H1 (cell line): ENCODE measurements at places on chromosomes 1 and 21. TPM values are rescaled to one million over a fixed set of nuclear protein-coding genes. Genes with fewer than 3 reads are reported as not detected.

SYNC gene
- 0.17 TPM in 1 of 2 replicates, not detected in the other for total RNA-seq

ETV3L gene
- total RNA-seq, result 0.17 and 0.25 TPM in 2 replicates

ETV3 gene
- total RNA-seq, result 23.8 and 26.6 TPM in 2 replicates

FCMR gene
- not detected in 2 replicates for total RNA-seq

LCE2C gene
- not detected in 2 replicates for total RNA-seq

DNA sequence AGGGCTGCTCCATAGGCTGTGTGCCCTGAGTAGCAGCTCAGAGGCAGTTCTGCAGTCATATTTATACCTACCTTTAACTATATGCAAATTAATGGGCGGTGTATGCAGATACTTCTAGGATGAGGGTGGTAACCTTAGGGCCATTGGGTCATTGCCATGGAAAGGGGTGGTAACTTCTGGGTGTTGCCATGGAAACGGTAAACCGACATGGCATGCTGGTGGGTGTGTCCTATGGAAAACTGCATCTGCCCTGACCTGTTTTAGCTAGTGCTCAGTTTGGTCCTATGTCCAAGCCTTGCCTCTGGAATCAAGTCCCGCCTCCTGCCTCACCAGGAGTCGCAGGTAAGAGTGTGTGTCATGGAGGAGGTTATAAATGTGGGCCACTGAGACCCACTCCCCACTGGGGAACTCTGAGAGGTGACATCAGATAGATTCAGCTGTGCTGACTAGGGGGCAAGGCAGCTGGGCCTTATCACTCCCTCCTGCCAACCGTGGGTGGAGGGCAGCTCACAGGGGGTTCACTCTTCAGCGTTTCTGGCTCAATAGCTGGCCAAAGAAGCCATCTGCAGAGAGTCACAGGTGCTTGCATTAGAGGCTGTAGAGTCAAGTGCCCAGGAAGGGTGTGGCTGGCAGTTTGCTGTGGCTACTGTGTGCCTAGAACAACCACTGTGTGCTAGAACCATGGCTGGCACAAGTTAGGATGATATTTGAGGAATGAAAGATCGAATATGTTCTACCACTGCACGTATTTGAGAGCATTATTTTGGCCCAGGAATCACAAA lies 19.0 kb downstream of the BACE2 start:
- H3K27ac ChIP-seq, result no peak overlapping the region
- H3K36me3 ChIP-seq, result no peaks in the 10 kb centered on the region
- no peak for DNase-seq
- no peaks in the 10 kb centered on the region for H3K27me3 ChIP-seq
- H3K4me3 ChIP-seq, result no peak overlapping the region

GRCh38 chr1:94792473-94793295 lies 27.5 kb upstream of the SLC44A3 start:
- DNase-seq, result no peak
- no peaks in the 10 kb centered on the region for H3K4me1 ChIP-seq
- H3K36me3 ChIP-seq, result no peaks in the 10 kb centered on the region

DNA sequence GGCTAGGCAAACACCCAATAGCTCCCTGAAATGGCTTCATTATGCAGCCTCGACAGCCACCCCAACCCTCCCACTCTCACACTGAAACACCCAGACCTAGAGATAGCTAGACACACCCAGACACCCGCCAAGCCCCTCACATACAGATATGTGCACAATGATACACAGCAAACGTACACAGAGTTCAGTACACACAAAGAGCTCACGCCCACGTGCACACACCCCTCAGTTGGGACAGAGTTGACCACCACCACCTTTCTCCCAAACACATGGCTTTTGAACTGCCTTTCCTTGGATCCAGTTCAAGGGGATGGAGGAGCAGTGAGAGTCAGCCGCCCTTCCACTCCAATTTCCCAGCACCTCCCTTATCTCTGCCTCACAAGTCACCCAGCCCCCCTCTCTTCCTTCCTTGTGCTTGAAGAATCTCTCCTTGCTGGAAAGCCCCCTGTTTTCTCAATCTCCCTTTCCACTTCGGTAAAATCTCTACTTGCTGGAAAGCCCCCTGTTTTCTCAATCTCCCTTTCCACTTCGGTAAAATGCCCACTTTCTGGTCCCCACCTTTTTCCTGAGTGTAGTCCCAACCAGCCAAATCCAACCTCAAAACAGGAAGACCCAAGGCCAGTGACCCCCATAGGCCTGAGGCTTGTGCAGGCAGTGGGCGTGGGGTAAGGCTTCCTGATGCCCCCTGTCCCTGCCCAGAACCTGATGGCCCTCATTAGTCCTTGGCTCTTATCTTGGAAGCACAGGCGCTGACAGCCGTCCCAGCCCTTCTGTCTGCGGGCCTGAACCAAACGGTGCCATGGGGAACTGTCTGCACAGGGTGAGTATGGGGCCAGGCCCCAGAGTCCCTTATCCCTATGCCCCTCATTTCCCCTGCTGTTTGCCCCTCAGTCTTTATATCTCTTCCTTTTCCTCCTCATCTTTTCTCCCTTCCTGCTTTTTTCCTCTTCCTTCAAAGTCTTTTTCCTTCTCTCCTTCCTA lies at the start of gene ACKR1:
Gene ACKR1, plus strand, starts transcription at position 715 of the 981 bp plus-strand sequence. Its CDS starts 85 bp downstream, at position 800.
- H3K27ac ChIP-seq, result no peak within 1 kb of the TSS
- H3K4me3 ChIP-seq, result no peak within 1 kb of the TSS
- no peak for DNase-seq
- peaks cover 3% of the 10 kb centered on the region; the same call in 1 of the 2 replicates for H3K4me1 ChIP-seq
- no peaks in the 10 kb centered on the region for H3K36me3 ChIP-seq

DNA sequence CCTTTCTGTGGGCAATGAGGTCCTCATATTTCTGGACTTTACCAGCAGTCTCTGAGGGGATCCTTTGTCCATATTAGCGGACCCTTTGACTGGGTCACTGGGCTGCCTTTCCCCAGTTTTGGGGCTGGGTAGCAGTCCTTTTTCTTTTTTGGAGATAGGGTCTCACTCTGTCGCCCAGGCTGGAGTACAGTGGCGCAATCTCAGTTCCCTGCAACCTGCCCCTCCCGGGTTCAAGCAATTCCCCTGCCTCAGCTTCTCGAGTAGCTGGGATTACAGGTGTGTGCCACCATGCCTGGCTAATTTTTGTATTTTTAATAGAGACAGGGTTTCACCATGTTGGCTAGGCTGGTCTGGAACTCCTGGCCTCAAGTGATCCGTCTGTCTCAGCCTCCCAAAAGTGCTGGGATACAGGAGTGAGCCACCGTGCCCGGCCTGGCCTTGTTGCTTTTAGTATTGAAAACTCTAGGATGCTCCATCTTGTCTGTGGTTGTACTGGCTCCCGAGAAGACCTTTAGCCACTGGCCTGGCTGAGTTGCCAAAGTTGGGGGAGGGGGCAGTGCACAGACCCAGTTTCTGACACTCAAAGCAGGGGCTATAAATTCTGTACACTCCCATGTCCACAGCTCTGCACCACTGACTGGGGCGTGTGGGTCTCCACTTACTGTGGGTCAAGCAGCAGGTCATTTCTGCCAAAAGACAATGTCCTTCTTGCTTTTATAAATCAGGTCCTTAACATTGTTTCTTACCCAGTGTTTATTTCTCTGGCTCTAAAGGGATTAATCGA lies 33.1 kb downstream of the MAN1C1 start:
- no peaks in the 10 kb centered on the region for H3K4me1 ChIP-seq
- no peak for DNase-seq
- no peaks in the 10 kb centered on the region for H3K27me3 ChIP-seq

- no peak overlapping the region for H3K27ac ChIP-seq
- no peaks in the 10 kb centered on the region for H3K36me3 ChIP-seq
- no peak overlapping the region for H3K4me3 ChIP-seq
- H3K27me3 ChIP-seq, result no peaks in the 10 kb centered on the region
Measured at GRCh38 chr21:45228171-45228641, 59.5 kb downstream of the POFUT2 start.

DNA sequence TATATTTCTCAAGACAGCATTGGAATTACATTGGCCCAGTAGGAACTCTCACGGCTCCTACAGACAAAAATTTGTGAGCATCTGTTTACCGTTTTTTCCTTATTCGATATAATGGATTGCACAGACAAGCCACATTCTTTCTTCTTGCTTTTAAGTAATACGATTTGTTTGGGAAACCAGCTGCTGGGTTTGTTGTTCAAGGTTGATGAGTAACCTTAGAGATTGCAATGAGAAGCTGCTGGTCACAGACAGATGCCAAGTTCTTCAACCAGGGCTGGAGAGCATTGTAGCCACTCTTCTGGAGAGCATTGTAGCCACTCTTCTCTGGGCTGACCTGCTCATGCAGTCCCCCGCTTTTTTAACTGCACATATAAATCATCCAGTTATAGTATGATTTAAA lies 1.4 kb upstream of the MIA3 start:
- H3K36me3 ChIP-seq, result no peaks in the 10 kb centered on the region
- H3K27ac ChIP-seq, result no peak overlapping the region
- H3K4me1 ChIP-seq, result no peaks in the 10 kb centered on the region
- H3K4me3 ChIP-seq, result no peak overlapping the region
- no peak for DNase-seq
- no peaks in the 10 kb centered on the region for H3K27me3 ChIP-seq

DNA sequence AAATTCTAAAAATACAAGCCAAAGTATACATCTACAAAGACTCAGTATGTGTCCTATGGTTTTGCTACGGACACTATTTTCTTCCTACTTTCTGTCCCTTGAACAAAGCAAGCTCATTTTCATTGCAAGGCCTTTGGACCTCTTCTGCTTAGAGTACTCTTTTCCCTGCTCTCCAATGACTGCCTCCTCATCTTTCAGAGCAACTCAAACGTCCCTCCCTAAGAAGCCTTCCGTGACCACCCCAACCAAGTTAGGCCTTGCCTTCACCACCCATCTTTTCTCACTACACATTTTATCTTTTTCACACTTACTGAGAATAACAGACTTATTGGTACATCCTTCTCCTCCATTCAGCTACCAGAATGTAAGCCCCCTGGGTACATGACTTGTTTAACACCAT lies 39.9 kb downstream of the ENAH start:
- no peak overlapping the region for H3K27ac ChIP-seq
- no peak overlapping the region for H3K4me3 ChIP-seq
- peaks cover 3% of the 10 kb centered on the region for H3K4me1 ChIP-seq
